MV-4-11 (cell line): ENCODE measurements at places on chromosomes 1 and 21.

GRCh38 chr1:199010492-199010891 lies 371.7 kb downstream of the PTPRC start:
- DNase-seq: peak; percentile 67

GRCh38 chr1:182768963-182769362 lies 20.6 kb upstream of the NPL start:
- DNase-seq: no peak

DNA sequence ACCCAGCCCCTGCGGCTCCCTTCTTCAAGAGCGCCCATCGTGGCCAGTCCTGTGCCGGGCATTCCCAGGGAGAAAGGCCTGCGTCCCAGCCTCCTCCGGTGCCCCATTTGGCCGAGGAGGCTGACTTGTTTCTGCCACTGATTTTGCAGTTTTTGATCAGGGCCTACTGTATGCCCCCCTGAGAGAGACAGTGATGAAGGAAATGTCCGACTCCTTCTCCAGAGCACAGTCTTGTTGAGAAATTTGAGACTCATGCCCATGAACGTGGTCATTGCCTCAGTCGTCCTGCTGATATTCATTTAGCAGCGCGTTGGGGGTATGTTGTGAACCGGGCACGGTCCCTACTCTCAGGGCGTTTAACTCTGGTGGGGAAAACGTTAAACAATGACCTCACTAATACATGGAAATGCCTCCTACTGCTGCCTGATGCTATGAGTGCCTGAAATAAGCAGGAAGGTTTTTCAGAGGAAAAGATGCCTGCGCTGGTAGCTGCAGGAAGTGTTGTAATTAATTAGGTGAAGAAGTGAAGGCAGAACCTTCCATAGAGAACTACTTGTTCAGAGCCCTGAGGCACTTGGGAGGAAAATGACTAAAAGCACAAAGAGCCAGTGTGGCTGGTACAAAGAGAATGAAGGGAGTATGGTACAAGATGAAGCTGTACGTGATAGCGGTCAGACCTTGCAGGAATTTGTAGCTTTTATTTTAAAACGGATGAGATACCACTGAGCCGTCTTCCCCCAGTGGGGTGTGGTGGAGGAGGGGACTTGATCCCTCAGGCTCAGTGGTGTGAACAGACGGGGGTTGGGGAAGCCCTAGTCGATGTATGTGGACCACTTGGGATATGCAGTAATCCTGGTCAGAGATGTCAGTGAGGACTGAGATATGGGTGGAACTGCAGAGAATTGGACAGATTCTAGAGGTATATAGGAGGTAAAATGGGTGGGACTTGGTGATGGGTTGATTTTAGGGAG lies 730 bp downstream of the ZCCHC17 start:
- DNase-seq: no peak

DNA sequence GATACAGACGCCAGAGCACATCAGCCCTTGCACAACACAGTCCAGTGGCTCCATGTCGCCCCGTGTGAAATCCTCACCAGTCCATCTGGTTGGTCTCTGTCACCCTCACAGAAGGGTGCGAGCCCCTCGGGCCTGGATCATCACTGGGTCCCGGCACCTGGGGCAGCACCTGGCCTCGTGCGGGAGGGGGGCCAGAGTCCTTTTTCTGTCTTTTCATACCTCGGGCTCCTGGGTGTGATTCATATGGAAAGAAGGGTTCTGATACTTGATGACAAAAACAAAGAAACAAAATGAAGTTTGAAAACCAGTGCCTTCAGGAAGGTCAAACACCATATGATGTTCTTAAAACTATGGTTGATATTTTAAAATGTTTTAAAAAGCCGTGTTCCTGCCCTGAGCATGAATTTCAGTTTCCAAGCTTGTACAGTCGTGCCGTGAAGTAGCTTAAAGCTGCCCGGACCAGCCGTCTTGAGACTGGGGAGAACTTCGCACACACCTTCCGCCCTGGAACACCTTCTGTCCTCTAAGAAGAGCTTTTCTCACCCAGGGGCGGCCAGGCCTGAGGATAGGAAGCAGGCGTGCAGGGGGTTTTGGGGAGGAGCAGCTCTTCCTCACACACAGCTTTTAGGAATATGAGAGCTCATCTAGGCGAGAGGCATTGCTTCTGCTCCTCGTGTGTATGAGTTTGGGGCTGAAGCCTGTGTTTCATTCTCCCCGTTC lies 35.2 kb downstream of the SLC37A1 start:
- no peak for DNase-seq

DNA sequence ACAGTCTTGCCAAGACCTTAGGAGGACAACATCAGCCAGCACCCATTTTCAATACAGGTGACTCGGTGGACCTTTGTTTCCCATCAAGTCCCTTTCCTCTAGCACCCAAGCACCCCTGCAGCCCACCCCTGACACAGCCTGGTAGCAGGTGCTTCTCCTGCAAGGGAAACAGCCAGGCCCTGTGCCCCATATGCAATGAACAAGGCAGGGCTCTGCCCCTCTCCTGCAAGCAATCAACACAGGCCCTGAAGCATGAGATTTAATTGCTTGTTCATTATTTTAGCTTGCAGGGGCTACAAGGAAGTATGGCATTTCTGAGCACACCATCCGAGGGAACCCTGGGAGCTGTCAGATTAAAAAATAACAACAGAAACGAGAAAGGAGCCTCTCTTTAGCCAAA lies 35.4 kb downstream of the TCP10L start:
- no peak for DNase-seq

GRCh38 chr1:218850367-218850766 lies 323.3 kb upstream of the LYPLAL1 start:
- DNase-seq: no peak

DNA sequence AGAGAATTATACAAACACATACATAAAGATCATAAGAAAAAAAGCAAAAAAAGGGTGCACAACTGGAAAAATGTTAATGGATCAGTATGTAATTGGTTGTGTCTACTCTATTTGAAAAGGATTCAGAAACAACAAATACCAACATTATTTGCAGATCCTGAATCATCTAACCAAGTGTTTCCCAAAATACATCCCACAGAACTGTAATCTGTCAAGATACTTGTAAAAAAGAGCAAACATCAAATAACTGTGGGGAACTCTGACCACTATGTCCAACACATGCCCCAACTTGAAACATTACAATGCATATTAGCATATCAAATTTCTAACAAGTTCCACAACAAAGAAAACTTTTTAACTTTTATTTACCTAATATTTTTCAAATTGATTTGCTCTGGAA lies 22.6 kb downstream of the ANKRD13C start:
- no peak for DNase-seq

DNA sequence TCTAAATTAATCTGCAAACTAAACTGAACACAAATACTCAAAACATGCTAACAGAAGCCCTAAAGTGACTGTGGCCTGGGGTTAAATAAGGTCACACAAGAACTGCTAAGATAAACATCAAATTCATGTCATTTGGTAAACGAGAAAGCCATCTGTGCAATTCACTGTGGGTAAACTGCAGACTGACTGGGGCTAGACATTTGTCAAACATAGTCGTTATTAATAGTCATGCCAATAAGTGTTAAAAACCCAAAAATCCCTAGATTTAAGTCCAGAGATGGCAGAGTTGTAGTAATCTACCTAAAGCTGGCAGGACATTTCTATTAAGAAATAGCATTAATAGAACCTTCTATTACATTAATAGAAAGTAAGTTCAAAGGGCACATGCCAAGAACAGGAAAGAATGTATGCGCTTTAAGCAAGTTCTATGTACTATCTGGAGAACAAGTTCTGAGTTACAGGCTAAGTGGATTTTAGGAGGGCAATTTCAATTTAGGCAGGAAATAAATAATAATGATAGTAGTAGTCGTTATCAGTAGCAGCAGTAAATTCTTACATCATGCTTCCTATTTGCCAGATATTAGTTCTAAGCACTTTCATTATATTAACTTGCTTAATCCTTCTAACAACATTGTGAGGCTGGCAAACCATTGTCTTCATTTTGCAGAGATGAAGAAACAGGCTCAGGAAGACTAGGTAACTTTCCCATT lies 8.6 kb downstream of the EDEM3 start:
- DNase-seq: no peak

DNA sequence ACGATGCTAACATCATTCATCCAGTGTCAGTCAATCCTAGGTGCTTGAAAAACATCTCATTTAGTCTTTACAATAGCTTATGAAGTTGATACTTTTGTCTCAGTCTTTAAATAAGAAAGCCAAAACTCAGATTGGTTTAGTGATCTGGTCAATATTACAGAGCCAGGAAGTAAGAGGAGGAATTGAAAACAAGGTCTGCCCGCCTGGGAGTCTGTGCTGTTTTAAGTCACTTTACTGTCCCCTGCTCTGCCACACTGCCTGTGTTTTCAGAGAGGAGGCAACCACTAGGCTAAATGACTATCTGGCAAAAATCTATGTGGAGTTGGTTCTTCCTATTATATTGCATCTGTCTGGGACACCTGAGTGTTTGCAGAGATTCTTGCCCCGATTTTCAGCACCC lies 62.3 kb downstream of the ST6GALNAC3 start:
- peak; percentile 36 for DNase-seq

DNA sequence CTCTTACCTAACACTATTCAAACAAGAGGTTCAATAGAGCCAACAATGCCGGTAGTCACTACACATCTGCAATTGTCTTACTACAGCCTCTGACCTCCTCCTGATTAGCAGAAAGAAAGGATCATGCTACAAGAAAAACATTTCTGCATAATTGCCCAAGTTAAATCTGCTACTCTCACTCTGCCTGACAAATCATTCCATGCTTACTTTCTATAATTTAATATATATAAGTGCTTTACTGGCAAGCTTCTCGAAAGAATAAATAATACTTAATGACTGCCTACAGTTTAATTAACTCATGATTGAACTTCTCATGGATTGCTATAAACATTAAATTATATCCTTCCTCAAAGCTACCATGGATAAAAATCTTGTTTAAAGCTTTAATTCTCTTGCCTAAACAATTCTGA lies 156.0 kb downstream of the SLC45A1 start:
- no peak for DNase-seq
